ENCODE measurements at places on chromosomes 13 and 19.

DNA sequence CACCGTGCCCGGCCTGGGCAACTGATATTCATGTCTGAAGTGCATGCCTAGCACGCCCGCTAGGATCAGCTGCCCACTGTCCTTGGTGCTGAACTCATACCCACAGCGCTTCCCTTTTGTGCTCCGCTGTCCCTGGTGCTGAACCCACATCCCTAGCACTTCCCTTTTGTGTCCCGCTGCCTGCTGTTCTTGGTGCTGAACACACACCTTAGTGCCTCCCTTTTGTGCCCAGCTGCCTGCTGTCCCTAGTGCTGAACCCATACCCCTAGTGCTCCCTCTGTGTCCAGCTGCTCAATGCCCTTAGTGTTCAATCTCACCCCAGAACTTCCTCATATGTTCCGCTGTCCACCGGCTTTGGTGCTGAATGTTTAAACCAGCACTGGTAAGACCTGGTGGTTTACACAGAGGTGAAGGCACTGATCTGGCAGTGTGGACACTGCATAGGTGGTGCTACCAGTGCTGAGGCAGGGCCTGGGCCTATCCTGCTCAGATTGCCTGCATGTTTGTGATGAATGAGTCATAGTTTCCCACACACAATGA is 26.3 kb upstream of the SIGLEC11 start:
- no peaks in the 10 kb centered on the region for H3K27me3 ChIP-seq
- H3K27ac ChIP-seq = no peak overlapping the region

GRCh38 chr13:29925457-29926097 is 75.2 kb upstream of the UBL3 start:
- no peak overlapping the region for H3K4me3 ChIP-seq
- H3K27ac ChIP-seq = no peak overlapping the region
- H3K27me3 ChIP-seq = no peaks in the 10 kb centered on the region
- H3K36me3 ChIP-seq = no peaks in the 10 kb centered on the region

GRCh38 chr19:32615569-32615968 is 34.6 kb downstream of the PDCD5 start:
- no peak overlapping the region for H3K27ac ChIP-seq
- H3K4me3 ChIP-seq = no peak overlapping the region
- no peak for DNase-seq
- no peaks in the 10 kb centered on the region for H3K4me1 ChIP-seq
- peaks cover 31% of the 10 kb centered on the region for H3K36me3 ChIP-seq

GRCh38 chr13:71576571-71576970 is 290.4 kb downstream of the DACH1 start:
- no peak overlapping the region for H3K4me3 ChIP-seq
- H3K27ac ChIP-seq = no peak overlapping the region
- DNase-seq = no peak

- no peak overlapping the region for H3K27ac ChIP-seq
- peaks cover 14% of the 10 kb centered on the region for H3K4me1 ChIP-seq
- H3K4me3 ChIP-seq = no peak overlapping the region
These were observed 9.4 kb downstream of the RSPH6A start for GRCh38 chr19:45805719-45806118.

Data from activated CD4-positive, alpha-beta memory T cell treated with anti-CD3 and anti-CD28 coated beads, Interleukin-2, amount 10 ng/mL, durations not matched to agents 7 days and 5 days (primary cell).